ENCODE measurements at places on chromosomes 4 and X.

GRCh38 chr4:3715855-3716630 lies 50.1 kb upstream of the ADRA2C start:
- DNase-seq: no peak

GRCh38 chr4:24743927-24744326 lies 51.4 kb upstream of the SOD3 start:
- DNase-seq: no peak

GRCh38 chr4:65383589-65384305 lies 286.5 kb downstream of the EPHA5 start:
- DNase-seq: no peak

- no peak for DNase-seq
These were observed 11.8 kb upstream of the TIMM8A start for GRCh38 chrX:101360390-101360789.
